ENCODE measurements at places on chromosomes 7 and 10. TPM values are rescaled to one million over a fixed set of nuclear protein-coding genes. Genes with fewer than 3 reads are reported as not detected.

The MAT1A gene
- total RNA-seq = 0.61 TPM

The NRF1 gene
- 14.9 TPM for total RNA-seq

The CEP41 gene
- 22.4 TPM for total RNA-seq

The GNA12 gene
- 18.3 TPM for total RNA-seq

The HOXA9 gene
- 7.8 TPM for total RNA-seq

The PLAU gene
- 9.5 TPM for total RNA-seq

- DNase-seq = no peak
Observed at GRCh38 chr7:155131090-155131489, 61.0 kb downstream of the HTR5A start.

DNA sequence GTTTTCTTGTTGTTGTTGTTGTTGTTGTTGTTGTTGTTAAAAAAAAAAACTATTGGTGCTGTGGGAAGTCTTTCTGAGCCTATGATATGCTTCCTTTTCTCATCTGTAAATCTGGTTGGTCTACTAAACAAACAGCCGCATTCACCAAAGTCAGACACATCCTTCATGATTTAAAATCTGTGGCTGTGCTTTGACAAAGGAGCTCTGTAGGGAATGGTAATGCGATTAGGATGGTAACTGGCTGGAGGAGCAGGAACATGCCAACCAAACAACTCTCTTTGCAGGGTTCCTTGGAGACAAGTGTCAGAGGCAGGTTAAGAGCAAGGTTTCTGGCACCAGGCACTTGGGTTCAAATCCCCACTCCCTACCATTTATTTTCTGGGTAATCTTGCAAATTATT is 14.9 kb upstream of the SP4 start:
- DNase-seq = no peak

GRCh38 chr7:139871331-139871730 is 42.3 kb downstream of the TBXAS1 start:
- DNase-seq = no peak

GRCh38 chr7:105198223-105198622 is 184.2 kb downstream of the KMT2E start:
- no peak for DNase-seq

DNA sequence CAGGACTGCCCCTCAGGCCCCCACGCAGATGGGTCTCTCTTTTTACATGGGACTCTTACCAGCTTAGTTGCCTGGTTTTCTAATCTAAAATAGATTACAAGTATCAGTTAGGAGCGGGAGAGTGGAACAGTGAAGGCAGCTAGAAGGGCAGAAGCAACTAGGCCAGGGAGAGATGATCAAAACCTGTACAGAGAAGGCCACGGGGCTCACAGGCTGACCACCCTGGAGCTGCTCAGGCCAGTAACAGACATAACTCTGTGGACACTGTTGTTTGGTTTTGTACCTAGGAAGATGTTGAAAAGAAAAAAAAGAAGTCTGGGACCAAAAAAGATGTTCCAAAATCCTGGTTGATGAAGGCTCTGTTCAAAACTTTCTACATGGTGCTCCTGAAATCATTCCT is 16.5 kb downstream of the ABCC2 start:
- DNase-seq = no peak

Data from NCI-H460 (cell line).